ENCODE measurements at places on chromosomes 7 and 10. TPM values are rescaled to one million over a fixed set of nuclear protein-coding genes. Genes with fewer than 3 reads are reported as not detected.

DNA sequence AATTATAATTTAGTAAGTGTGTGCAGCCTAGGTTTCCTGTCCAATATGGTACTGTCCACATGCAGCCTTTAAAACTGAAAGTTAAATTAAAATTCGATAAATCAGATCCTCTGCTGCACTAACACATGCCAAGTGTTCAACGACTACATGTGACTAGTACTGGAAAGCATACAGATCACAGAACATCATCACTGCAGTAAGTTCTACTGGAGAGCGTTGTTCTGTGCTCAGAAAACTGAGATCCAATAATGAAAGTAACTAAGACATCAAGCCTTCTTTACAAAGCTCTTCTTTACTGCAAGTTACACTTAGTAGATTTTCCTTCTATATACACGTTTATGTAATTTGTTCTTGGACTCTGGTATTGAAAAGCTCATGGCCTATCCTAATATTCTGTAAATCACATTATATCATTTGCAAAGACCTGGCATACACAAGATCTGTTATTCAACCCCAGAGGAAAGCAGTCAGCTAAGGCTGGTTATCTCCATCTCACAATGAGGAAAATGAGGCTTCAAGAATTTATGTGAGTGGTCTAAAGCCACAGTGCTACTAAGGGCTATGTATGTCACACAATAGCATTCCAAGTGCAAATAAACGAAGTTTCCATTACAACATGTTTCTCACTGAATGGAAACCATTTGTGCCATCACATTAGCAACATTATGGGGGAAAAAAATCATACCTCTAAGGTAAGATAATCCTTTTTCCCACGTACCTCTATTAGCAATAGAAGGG, 77.6 kb downstream of the VPS41 start:
- DNase-seq, result no peak

DNA sequence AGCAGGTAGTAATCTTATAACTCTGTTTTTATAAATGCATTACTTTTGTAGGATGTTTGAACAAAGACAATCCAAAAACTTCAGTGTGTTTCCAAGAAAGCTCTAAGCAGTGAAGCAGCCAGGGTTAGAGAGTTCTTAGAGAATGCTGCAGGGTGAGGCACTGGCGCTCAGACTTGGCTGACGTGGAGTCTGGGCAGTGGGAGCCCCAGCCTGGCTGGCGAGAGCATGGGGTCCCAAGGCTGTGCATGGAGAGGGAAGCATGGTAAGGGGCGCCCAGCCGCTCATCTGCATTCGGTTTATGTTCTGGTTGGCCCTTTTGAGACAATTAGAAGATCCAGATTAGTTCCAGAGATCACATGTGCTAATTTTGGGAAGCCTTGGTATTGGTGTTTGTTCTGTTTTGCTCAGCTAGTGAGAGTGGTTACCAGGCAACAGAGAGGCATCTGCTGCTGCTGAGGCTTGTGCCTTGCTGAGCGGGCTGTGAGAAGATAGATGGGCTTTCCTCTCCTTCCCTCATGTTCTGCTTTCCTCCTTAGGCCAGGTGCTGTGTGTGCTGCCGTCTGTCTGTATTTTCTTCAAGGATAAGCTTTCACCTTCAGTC, 10.3 kb downstream of the SUN1 start:
- DNase-seq, result no peak

GRCh38 chr7:135447748-135448147, 62.2 kb downstream of the CNOT4 start:
- no peak for DNase-seq

DNA sequence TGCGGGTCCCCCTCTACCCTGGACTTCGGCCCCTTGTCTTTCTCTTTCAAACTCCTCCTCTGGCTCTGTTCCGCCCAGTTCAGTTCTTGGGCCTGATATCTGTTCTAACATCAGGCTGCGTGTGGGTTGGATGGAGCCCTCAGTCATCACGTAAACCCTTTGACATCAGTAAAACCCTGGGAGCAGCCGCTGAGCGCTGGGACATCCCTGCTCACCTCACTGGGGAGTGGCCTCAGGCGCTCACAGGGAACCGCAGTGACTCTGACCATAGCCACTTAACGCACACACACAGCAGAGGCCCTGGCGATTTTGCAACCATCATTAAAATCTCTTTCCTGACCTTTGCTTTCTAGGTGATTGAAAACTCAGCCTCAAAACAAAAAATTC, 113.3 kb downstream of the CYTH3 start:
- DNase-seq, result no peak

ACSL5 gene
- not detected for total RNA-seq

MYH16 gene
- not detected for total RNA-seq

Data from H1 (cell line).